Right forelimb (tissue), 1 donor: ENCODE measurements at places on chromosomes 5 and 9.

DNA sequence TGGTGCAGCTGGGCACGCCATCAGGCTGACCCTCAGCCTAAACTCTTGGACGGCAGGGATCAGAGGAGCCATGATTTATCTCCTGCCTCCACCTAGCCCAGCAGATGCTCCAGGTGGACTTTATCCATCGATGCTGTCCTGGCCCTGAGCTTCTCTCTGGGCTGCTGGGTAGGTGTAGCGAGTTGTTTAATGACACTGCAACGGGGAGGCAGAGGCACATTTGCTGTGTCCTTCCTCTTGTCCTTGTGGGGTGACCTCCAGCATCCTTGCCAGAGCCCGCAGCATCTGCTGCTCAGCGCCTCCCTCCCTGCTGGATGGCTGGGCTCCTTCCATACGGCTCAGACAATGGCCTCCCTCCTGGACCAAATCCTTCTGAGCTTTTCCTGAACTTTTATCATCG is 103.1 kb upstream of the IRX4 start:
- DNase-seq, result no peak

- no peak for DNase-seq
Observed at GRCh38 chr5:94788527-94788926, 170.1 kb downstream of the SLF1 start.

- DNase-seq, result no peak
Observed at GRCh38 chr5:90168399-90168798, 241.2 kb downstream of the CETN3 start.

DNA sequence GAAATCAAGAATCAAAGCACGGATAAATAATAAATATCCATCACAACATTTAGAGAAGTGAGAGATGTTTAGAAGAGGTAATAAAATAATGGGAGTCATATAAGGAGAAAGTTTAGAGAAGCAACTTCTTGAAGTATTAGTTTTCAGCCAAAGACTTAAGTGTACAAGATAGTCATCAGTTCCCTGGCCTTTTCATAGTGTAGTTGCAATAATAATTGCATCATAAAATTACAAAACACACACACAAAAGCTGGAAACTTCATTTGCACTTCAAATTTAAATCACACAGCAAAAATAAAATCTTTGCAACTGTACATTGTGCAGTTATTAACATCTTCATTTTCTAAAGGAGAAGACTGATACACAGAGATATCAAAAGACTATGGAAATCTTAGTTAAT is 319.1 kb upstream of the RGMB start:
- no peak for DNase-seq

- DNase-seq, result peak; percentile 88
Observed at GRCh38 chr9:69671879-69672595, at the start of gene APBA1. Gene APBA1 (minus strand): TSS chr9:69672371.

DNA sequence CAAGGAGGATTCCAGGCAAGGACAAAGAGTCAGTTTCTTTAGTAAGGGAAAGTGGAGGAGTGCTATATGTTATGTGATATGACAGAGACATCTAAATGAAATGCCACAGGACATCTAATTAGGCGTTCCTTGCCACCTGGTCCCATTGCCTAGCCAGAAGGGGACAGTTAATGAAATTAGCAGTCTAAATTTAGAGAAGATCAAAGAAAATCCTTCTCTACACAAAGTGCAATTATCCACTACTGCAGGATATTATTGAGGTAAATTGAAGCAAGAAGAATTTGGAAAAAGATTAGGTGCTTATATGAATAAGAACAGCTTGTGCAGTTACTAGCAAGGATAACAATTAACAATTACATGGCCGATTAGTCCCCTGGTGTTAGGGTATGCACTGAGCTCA is 495.3 kb upstream of the NMUR2 start:
- DNase-seq, result no peak

- DNase-seq, result no peak
Observed at GRCh38 chr5:115818821-115819220, 2.4 kb upstream of the CDO1 start.

DNA sequence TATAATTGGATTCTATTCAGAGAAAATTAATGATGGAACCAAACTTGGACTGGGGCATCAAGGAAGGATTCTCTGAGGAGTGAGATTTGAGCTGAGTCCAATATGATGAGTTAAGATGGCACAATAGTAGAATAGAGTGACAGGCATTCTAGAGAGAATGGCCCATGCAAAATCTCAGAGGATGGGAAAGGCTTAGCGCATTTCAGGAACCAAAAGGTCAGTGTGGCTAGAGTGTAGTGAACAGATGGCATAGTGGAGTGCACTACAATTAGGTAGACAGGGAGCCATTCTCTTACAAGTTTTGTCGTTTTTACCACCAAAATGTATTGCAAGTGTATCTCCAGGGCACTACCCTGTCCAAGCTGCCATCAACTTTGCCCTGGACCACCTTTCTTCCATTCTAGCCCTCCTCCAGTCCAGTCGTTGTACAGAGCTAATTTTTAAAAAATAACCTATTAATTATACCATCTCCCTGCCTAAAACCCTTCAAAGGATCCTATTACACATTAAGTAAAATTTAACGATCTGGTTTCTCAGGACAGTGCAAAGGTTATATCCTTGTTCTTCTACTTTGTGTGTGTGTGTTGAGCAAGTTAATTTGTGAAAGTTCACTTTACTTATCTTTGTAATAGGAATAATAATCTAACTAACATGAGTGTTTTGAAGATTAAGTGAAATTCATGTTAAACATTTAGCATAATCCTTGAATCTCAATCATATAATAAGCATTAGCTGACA is 211.7 kb downstream of the COMMD10 start:
- no peak for DNase-seq

DNA sequence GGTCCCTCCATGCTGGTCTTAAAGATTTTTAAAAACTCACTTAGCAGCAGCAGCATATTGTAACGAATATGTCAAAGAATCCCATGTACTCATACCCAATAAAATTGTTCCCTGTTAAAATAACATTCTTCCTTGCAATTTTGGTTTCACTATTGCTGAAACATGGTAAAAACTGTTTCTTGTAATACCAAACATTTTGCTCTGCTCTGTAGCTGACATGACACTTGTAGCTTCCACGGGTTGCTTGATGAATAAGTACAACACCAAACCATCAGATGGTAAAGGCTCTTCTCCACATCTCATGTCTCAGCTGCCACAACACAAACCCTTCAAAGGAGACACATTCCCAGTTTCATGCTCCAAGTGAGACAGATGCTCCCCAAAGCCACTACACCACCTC is 180.7 kb upstream of the PTGER4 start:
- no peak for DNase-seq

DNA sequence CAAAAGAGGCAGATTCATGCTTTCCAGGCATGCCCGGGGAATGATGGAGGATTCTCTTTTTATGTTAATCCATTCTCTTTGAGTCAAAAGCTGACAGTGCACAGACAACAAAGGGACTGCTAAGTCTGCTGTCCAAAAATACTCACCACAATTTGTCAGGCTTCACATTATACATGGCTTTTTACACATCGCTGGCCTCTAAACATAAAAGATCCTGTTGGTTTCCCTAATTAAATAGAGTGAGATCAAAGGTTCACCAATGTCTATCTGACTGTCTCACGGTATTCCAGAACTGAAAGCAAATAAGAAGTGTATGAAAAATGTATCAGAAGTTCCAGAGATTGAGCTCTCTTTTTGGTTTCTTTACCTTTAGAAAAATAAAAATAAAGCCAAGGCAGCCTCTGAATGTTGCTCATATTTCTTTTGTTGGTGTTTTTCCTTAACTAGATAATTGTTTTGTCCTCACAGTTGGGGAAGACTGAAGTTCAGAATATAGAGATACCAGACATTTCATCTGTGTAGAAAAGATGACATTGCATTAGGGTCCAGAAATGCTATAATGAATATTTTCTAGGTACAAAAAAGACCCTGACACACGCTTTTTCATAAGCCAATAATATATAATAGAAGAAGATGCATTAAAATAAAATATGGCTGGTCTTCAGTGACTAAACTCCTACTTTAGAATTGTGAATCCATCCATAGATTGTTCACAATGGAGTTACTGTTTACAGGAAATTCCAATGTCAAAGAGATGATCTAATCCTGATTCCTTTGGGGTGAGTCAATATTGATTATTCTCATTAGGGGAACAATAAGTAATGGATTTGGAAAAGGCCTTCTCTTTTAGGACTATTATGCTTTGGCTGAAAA is 688.2 kb upstream of the CDH6 start:
- DNase-seq, result no peak

DNA sequence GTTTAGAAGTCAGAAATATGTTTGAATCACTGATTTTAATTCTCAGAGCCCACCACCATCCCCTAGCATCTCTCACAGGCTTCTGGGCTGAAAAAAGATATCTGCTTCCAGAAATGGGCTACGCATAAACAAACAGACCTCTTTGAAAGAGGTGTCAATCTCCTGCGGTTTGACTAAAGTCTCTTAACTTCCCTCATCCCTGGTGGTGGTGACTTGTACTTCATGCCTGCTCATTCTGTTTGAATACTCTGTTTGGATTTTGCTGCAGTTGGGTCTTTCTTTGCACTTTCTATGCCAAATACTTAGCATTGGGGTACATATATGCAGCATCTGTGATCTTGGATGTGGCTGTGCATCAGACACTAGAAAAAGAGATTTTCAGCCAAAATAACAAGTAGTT is 157.2 kb upstream of the ATP10B start:
- no peak for DNase-seq

DNA sequence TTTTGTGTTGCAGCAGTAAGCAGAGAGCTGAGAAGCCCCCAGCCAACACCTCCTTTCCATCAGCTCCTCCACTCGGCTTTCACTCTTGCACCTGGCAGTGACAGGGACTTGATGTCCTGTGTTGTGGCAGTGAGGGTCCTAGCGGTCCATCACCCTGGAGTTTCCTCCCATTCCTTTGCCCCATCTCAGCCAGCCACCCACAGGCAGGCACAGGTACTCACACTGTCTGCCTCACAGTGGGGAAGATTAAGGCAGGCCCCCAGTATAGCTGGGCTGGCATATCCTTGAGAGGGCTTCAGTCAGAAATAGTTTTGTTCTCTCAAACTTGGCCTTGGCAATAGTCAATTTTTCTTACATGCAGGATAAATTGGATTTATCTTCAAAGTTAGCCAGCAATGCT is 362.7 kb downstream of the GADD45G start:
- DNase-seq, result no peak

- DNase-seq, result peak; percentile 63
Observed at GRCh38 chr9:99000476-99001395, 57.0 kb downstream of the COL15A1 start.

- no peak for DNase-seq
Observed at GRCh38 chr5:39559923-39560322, 135.1 kb upstream of the DAB2 start.

- DNase-seq, result no peak
Observed at GRCh38 chr9:132985071-132985350, 6.5 kb downstream of the GFI1B start.

DNA sequence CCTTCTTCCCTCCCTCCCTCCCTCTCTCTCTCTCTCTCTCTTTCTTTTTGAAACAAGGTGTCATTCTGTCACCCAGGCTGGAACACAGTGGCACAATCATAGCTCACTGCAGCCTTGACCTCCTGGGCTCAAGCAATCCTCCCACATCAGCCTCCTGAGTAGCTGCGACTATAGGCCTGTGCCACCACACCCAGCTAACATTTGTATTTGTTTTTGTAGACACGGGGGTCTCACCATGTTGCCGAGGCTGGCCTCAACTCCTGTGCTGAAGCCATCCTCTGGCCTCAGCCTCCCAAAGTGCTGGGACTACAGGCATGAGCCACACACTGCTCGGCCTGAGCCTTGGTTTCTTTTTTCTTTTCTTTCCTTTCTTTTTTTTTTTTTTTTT is 45.8 kb downstream of the PLPP7 start:
- no peak for DNase-seq

DNA sequence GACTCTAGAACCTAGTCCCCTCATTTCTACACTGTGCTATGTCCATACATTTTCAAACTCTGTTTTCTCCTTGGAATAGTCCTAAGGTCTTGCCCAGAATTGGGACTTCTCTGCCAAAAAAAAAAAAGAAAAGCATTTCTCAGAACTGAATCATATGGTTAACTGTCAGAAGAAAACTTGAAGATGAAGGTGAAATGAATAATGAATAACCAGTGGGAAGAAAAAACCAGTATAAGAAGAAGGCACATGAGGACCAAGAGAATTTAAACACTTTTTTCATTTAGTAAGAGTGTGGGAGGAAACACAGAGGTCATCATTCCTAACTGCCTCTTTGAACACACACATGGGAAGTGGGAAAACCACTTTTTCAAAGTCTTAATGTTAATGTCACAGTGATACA is 197.7 kb downstream of the PRELID2 start:
- no peak for DNase-seq

- no peak for DNase-seq
Observed at GRCh38 chr5:119361594-119362125, 5.8 kb downstream of the TNFAIP8 start.

GRCh38 chr5:25858019-25858418 is 1180.4 kb downstream of the CDH9 start:
- DNase-seq, result no peak

DNA sequence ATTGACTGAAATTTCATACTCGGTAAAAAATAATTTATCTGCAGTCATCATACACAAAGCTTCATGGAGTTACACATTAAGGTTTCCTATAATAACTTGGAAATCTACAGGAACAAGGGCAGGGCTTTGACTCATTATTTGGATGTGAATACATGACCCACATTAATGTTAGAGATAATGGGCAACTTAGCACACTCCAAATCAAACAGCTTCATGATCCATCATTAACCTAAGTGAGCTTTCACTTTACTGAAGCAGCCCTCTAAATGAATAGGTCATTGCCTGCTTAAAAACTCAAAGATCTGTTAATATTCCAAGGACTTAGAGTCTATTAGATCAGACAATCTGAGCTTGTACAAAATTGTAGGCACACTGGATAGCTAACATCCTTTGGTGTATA is 9.0 kb downstream of the CDH12 start:
- no peak for DNase-seq

DNA sequence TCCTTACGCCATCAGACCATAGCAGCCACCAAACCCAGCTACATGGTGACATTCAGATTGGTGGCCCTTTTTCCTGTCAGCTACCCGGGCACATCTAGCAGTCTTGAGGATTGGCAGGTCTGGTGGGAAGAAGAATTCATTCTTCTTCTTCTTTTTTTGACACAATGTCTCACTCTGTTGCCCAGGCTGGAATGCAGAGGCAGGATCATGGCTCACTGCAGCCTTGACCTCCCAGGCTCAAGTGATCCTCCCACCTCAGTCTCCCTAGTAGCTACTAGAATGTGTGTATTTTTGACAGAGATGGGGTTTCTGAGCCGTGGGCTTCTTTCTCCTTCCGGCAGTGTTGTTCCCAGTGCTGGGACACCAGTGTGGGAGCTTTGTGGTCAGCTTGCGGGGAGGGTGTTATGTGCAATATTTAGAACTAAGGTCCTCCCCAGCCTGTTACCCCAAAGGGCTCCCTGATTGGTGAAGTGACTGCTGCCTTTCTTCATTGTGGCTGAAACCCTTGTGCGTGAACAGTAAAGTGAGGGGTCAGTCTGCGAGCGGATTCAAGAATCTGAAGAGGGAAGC is 3.4 kb downstream of the NTMT1 start:
- no peak for DNase-seq

DNA sequence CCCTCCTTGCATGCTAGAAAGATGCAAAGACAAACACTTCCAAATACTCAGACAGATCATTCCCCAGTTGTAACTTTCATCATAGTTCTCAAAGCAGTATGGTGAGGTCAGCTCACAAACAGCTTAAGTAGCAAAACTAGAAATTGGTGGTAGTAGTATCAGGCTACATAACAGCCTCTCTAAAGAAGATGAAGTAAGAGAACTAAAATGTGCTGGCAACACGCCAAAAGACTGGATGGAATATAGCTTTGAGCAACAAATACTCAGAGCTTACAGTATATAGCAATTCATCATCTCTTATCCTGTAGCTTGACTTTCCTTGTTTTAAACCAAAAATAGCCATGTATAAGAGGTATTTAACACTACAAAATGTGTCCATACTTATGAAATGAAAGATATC is 7.5 kb downstream of the PFDN1 start:
- DNase-seq, result no peak
